ENCODE measurements at places on chromosomes 4 and X.

- no peak for DNase-seq
Measured at GRCh38 chrX:48802905-48803200, 986 bp downstream of the HDAC6 start.

DNA sequence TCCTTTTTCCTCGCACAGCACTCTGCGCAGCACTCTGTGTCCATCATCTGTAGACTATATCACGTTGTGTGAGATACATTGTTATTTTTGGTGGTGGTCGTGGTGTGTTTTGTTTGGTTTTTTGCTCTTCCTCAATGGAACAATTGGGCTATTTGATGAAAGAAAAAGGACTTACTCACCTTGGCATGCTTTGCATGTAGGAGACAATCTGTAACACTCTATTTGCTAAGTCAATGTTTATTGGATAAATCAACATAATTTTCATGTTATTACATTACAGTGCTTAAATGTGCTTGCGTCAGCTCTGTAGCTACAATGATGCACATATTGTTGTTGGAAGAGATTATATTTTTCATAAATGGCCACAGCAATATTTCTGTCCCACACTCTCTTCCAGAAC is 12.5 kb upstream of the CD99 start:
- DNase-seq, result no peak

DNA sequence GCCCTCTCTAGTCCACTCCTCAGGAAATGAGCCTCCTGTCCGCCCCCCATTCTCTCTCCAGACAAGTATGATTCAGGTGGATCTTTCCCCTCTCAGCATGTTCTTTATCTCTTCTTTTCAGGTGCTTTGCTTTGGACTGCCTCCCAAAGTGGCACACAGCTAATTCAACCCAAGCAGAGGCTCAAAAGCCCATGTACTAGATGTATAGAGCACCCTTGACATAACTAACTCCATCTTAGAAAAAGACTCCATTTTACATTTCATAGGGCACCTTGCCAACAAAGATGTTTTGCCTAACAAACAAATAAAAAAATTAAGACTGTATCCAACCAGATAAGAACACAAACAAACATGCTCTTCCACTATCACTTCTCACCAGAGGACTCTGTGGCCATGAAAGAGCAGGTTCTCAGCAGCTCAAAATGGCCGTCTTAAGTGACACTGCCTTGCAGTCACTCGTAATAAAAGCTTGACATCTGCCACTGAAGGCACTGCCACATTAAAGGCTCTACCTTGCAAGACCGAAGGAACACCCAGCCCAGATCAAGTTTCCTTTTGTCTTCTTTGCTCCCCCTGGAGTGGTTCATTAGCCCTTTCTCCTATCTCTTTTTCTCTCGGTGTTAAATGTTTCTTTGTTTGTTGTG is 84.9 kb upstream of the TAB3 start:
- DNase-seq, result no peak

GRCh38 chr4:76208005-76208765 is 5.4 kb downstream of the SCARB2 start:
- DNase-seq, result peak; percentile 96

GRCh38 chr4:24668956-24669355 is 84.6 kb upstream of the DHX15 start:
- DNase-seq, result no peak

DNA sequence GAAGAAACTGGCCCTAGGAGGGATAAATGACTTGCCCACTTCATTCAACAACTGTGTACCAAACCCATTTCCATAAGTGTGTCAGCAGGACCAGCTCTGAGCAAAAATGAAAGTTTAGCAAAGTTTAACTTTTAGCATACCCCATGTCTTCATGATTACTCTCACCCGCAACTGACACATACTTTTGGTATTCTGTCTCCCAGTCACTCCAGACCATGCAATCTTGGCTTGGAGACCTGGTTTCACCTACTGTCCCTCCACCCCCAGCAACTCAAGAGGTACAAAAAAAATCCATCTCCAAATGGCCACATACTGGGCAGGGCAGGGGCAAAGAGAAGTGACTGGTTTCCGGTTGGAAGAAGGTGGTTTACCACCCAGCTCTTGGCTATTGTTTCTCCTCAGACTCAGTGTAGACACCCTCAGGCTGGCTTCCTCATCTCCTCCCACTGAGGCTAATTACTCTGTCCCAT is 79.8 kb downstream of the RLIM start:
- DNase-seq, result peak; percentile 23

DNA sequence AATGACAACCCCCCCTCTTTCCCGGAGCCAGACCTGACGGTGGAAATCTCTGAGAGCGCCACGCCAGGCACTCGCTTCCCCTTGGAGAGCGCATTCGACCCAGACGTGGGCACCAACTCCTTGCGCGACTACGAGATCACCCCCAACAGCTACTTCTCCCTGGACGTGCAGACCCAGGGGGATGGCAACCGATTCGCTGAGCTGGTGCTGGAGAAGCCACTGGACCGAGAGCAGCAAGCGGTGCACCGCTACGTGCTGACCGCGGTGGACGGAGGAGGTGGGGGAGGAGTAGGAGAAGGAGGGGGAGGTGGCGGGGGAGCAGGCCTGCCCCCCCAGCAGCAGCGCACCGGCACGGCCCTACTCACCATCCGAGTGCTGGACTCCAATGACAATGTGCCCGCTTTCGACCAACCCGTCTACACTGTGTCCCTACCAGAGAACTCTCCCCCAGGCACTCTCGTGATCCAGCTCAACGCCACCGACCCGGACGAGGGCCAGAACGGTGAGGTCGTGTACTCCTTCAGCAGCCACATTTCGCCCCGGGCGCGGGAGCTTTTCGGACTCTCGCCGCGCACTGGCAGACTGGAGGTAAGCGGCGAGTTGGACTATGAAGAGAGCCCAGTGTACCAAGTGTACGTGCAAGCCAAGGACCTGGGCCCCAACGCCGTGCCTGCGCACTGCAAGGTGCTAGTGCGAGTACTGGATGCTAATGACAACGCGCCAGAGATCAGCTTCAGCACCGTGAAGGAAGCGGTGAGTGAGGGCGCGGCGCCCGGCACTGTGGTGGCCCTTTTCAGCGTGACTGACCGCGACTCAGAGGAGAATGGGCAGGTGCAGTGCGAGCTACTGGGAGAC is 1.6 kb downstream of the PCDH10 start:
- DNase-seq, result no peak

DNA sequence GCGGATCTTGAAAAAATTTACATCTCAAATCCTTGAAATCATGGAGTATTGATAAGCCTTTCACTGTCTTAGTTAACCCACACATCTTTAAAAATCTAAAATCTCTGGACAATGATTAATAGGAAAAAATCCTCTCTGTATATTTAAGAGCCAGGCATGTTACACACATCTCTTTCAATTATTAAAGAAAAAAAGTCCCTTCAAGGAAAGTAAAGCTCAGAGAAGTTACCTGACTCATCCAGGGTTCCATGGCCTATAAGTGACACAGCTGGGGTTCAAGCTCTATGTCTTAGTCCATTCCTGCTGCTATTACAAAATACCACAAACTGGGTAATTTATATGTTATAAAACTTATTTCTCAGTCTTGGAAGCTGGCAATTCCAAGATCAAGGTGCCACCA is 14.2 kb upstream of the FGF16 start:
- DNase-seq, result no peak

Data from inflammatory macrophage treated with lipopolysaccharide for 4 hours (primary cell).